ENCODE measurements at places on chromosomes 11 and 22.

- DNase-seq: no peak
These were observed 85.0 kb downstream of the LARGE1 start for GRCh38 chr22:33835265-33835664.

DNA sequence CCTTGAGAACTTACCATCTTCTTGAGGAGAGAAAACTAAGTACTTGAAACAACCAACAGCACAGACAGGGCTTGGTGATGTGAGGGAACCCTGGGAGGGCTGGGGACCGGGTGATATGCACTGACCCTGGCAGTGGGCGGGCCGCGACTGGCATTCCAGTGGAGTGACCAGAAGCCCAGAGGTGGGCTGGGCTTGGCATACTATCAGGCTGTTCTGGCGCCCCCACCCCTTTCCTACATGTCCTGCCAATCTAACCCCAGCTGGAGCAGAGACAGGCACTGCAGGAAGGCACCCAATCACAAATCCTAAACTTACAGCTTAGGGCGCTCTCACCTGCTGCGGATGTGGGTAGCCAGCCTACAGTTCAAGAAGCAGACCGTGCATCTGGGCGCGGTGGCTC lies 54.0 kb upstream of the GCAT start:
- DNase-seq: no peak

DNA sequence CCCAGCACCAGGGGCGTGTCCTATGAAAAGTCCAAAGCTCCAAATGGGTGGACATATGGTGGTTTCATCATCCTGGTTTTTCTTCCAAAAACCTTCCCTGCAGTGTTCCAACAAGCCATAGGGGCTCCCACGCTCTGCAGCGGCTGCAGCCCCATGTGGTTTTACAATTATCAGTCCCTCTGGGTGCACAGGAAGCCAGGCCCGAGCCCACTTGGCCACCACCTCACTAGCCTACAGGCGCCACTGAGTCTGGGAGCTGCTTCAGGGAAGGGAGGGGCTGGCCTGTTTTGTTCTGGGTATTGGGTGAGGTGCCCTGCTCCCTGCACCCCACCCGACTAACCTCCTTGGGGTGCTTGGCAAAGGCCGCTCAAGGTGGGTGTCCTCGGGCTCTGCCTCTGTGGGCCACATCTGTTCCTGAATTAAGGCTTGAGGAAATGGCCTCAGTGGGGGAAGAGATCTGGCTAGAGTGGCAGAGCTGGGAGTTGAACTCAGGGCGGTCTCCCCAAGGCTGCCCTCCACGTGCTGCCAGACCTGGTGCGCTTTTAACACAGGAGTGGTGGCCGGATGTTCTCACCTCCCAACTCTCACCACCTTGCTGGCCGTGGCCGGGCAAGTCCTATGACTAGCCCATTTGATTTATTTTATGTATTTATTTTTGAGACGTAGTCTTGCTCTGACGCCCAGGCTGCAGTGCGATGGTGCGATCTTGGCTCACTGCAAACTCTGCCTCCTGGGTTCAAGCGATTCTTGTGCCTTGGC lies 5.3 kb upstream of the CDC42BPG start:
- DNase-seq: no peak

DNA sequence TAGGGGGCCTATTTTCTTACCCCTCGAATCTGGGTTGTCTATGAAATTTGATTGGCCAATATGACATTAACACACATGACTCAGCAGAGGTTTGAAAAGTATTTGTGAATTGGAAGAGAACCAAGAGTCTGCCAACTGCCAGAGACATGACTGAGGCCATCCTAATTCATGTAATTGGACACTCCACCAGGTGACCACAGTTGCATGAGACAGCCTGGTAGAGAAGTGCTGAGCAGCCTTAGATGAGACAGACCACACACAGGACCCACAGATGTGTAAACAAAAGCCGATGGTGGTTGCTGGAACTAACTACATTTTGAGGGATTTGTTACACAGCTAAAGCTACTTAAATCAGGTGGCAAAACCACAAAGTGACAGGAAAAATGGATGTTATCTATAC lies 855 bp upstream of the MS4A5 start:
- no peak for DNase-seq

DNA sequence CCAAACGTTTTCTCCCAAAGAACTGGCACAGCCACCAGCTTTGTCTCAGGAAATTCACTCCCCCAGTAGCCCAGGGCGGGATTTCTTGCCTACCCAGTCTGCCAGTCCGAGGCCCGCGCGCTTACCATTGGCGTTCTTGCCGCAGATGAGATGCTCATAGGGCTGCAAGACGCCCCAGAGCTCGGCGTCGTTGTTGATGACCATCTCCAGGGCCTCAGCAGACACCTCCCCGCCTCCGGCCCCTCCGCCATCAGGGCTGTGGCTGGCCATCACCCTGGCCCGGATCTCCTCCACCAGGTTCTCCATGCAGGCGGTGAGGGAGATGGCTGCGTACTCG lies 1.3 kb downstream of the ABTB2 start:
- no peak for DNase-seq
